MM.1S (cell line): ENCODE measurements at places on chromosomes 4 and X.

DNA sequence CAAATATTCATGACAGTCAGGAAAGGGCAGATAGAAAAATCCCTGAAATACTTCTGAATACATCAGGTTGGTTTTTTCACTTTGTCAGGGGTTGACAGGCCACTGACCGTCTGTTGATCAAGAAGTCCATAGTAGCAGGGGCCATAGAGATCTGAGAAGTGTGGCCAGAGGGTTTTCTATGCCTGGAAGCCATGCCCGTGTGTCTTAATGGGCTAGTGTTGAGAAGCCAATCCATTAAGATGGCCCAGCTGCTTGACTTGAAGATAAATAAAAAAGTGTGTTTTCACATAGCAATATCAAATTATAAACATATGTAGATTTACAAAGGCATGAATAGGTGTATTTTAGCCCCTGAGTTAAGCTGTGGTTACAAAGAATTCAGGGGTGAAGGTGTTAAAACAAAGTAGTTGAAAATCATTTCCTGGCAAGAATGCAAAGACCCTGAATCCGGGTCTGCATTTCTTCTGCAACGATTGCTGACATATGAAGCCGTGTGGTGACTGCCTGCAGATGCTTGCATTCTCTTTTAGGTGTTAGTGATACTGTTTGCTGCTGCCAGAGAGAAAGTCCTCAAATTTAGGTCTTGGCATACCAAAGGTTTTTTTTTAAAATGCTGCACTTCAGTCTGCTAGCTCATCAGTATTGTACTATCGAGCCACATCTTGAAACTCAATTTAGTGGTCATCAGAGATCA is 9.3 kb upstream of the LIMCH1 start:
- no peaks in the 10 kb centered on the region for H3K4me1 ChIP-seq
- H3K27me3 ChIP-seq = no peaks in the 10 kb centered on the region
- H3K36me3 ChIP-seq = no peaks in the 10 kb centered on the region
- no peak for DNase-seq

GRCh38 chrX:43255596-43255995 is 400.5 kb upstream of the MAOA start:
- no peaks in the 10 kb centered on the region for H3K36me3 ChIP-seq
- H3K27me3 ChIP-seq = no peaks in the 10 kb centered on the region
- H3K27ac ChIP-seq = no peak overlapping the region

DNA sequence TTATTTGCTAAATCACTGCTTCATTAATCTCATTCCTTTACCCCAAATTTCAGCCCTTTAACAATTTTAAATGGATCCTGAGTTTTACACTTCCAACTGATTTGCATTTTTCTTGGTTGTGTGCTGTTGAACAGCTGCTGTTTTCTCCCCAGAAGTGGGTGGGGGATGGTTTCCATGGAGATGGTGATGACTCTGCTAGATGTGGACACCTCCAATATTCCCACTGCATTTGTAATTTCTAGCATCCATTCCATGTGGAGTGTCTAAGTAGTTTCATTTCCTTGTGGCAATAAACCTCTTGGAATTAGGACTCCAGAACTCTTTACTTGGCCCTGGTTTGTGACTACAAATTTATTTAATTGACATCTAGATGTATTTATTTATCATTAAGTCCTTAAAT is 330.4 kb downstream of the GBA3 start:
- H3K4me1 ChIP-seq = no peaks in the 10 kb centered on the region
- no peak overlapping the region for H3K4me3 ChIP-seq
- no peaks in the 10 kb centered on the region for H3K27me3 ChIP-seq
- no peak overlapping the region for H3K27ac ChIP-seq
- DNase-seq = no peak

- H3K4me1 ChIP-seq = no peaks in the 10 kb centered on the region
- H3K36me3 ChIP-seq = no peaks in the 10 kb centered on the region
- no peaks in the 10 kb centered on the region for H3K27me3 ChIP-seq
- H3K27ac ChIP-seq = no peak overlapping the region
- DNase-seq = no peak
These were observed 384.4 kb upstream of the PABPC4L start for GRCh38 chr4:134585972-134586371.
